ELR (cell line): ENCODE measurements at places on chromosomes 6 and 20.

- DNase-seq, result no peak
Measured at GRCh38 chr6:109449064-109449794, 6.3 kb downstream of the MICAL1 start.

DNA sequence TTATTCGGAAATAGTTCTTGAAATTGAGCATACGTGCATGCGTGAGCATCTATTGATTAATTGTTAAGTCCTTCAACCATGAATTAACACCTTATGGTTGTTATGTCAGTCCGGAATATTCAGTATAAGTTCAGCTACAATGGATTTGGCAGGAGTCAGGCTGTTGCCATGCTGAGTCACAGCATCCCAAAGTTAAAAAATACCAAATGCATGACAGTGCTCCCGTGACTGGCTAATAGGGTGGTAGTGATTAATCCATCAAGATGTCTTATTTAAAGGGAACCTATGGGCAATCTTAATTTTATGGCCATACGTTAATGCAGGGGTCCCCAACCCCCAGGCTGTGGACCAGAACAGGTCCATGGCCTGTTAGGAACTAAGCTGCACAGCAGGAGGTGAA is 10.5 kb downstream of the RAE1 start:
- DNase-seq, result peak; percentile 94

- DNase-seq, result no peak
Measured at GRCh38 chr6:148758492-148758891, 11.7 kb downstream of the UST start.

DNA sequence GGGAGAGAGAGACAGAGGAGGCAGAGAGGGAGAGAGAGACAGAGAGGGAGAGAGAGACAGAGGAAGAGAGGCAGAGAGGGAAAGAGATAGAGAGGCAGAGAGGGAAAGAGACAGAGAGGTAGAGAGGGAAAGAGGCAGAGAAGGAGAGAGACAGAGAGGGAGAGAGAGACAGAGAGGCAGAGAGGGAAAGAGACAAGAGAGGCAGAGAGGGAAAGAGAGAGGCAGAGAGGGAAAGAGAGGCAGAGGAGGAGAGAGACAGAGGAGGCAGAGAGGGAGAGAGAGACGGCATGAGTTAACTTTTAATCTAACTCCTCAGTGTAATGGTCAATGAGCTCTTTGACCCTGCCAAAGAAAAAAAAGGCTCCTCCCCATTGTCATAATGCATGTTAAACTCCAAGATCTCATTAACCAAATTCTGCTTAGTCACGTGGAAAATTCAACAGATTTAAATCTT is 7.1 kb downstream of the ELOVL2 start:
- no peak for DNase-seq

DNA sequence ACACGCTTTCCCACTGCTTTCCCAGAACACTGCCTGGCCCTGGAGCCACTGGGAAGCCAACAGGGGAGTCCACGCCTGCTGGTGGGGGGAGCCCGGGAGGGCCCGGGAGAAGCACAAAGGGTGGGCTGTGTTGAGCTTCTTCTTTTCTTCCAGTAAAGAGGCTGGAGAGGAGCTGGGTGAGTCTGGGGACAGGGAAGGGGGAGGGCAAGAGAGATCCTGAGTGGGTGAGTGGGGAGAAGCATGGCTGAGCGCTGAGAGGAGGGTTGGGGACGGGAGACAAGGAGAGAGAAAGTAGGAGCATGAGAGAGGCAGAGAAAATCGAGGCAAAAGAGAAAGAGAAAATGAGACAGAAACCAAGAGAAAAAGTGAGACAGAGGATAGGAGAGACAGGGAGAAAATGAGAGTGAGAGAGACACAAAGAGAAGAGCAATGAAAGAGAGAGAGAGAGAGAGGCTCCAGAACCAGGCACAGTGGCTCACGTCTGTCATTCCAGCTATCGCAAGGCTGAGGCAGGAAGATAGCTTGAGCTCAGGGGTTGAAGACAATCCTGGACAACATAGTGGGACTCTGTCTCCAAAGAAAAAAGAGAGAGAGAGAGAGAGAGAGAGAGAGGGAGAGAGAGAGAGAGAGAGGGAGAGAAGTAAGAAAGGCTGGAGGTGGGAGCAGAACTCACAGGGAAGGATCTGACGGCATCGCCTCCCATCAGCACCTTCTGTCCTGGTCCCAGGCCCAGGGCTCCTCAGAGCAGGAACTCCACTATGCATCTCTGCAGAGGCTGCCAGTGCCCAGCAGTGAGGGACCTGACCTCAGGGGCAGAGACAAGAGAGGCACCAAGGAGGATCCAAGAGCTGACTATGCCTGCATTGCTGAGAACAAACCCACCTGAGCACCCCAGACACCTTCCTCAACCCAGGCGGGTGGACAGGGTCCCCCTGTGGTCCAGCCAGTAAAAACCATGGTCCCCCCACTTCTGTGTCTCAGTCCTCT is 2.0 kb downstream of the LST1 start:
- DNase-seq, result no peak

DNA sequence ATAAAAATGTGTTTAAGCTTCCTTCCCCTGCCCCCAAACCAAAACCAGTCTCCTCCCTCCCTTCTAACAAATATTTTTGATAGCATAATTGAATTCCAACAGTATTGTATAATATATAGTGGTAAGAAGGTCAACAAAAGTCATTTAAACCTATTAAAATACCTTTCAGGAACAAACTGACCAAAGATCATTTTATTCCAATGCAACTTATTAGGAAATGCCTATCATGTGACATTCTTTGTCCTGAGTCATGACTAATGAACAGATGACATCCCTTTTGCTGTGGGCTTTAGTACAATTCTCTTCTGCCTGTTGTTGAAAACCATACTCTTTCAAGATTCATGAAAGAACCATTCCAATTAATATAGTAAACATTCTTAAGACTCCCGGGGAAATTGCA is 51.5 kb upstream of the TRAF3IP2 start:
- DNase-seq, result peak; percentile 69

GRCh38 chr6:144796070-144796469 is 510.9 kb downstream of the UTRN start:
- DNase-seq, result no peak

DNA sequence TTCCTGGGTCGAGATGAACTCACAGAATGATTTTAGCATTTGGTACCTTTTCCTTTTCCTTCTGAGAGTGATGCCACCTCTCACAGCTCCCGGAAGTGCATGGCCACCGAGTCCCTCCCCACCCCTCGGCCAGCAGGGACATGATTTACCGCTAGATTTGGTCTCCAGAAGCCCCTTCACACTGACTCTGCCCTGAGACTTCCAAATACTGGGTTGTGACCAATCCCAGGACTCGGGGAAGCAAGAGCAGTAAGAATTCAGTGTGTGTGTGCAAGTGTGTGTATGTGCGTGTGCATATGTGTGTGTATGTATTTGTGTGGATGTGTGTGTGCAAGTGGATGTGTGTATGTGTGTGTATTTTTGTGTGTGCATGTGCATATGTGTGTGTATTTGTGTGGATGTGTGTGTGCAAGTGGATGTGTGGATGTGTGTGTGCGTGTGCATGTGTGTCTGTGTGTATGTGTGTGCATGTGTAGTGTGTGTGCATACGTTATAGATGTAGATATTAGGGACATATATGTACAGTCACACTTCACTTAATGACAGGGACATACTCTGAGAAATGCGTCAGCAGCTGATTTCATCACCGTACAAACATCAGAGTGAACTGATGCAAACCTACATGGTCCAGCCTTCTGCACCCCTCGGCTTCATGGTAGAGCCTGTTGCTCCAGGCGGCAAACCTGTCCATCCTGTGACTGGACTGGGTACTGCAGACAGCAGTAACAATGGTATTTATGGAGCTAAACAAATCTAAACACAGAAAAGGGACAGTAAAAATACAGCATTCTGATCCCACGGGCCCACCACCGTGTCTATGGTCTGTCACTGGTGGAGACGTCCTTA is 374.5 kb downstream of the TAF4 start:
- no peak for DNase-seq

DNA sequence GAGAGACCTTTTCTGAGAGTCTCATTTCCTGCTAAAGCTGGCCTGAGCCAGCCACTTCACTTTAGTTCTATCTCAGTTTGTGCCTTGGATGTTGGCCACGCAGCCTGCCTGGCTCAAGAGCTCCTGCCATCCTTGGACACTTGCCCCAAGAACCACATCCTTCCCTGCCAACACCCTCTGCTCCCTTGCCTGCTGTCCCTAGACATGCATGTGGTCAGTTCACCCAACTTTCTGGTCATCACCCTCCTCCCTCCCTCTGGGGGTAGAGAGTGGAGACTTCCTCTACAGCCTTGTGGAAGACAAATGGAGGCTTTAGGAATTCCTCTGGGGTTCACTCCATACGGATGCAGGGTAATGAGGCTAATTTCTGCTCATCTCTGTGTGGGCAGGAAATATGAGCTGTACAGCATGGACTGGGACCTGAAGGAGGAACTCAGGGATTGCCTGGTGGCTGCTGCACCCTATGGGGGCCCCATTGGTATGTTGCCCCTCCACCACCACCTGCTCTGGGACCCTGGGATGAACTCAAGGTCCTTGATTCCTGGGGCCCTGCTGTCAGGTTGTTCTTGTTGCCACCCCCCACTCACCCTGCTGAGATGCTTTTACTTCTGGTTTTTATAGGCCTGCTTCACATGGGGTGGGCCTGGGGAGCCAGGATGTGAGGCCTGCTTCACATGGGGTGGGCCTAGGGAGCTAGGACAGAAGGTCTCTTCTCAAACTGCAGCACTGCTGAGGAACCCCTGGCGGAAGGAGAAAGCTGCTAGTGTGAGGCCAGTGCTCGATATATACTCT is 13.8 kb upstream of the PTPRA start:
- no peak for DNase-seq

DNA sequence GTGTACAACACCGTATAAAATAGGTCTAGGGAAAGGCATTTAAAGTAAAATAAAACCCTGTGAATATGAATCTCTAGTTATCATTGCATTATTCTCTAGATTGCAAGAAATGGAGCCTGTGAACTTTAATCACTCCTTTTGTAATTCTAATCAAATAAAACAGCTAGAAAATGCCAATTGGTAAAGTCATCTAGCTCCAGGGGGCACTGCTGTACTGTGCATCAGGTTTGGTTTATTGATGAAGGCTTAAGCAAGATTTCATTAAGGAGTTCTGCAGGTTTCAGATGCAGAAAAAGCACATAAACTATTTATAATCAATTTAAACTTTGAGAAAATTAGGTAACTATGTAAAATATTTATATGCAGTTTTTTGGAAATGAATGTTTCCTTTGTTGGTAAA is 645.0 kb downstream of the PHF3 start:
- peak; percentile 1 for DNase-seq

GRCh38 chr20:61067221-61067620 is 184.8 kb upstream of the CDH4 start:
- DNase-seq, result no peak

- DNase-seq, result no peak
Measured at GRCh38 chr6:81762606-81763005, 10.1 kb upstream of the TENT5A start.

DNA sequence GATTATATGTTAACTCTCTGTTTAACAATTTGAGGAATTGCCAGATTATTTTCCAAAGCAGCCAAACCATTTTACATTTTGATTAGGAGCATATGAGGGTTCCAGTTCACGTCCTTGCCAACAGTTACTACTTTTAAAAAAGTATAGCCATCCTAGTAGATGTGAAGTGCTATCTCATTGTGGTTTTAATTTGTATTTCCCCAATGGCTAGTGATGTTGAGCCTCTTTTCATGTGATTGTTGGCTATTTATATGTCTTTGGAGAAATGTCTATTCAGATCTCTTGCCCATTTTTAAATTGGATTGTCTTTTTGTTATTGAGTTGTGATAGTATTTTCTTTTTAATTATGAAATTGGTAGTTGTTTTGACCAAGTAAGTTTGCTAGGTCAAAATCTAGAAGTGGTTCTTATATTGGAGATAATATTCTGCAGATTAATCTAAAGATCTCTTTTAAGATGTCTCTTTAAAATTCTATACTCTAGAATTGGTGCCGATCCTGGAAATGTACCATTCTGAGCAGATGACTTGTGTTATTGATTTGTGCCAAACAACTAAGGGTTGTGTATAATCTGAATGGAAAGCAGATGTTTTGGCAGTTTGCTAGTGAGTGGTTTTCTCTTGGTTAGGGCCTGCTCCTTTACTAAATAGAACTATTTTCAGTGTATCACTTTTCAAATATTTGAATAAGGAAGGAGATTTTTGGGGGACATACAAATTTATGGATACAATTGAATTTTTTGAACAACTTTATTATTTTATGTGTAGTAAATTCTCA is 99.5 kb downstream of the CDKAL1 start:
- no peak for DNase-seq

- no peak for DNase-seq
Measured at GRCh38 chr6:372336-372911, 19.1 kb upstream of the IRF4 start.

DNA sequence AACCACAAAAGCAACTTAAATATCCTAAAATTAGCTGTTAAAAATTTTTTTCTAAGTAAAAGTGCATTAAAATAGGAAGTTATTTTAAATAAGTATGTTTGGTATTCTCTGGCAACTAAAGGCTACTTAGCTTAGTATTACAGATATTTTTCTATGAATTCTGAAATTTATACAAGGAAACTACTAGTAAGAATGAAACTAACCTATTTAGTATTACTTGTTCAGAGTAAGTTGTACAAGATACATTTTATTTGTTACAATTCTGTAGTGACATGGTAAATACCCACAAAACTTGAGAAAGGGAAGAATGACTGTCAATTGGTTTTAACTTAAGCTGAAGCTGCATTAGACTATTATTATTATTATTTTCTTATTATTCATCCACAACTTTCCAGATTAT is 6.5 kb downstream of the PHIP start:
- DNase-seq, result no peak

- DNase-seq, result no peak
Measured at GRCh38 chr20:44065401-44066340, 121.3 kb downstream of the JPH2 start.

GRCh38 chr6:125312478-125312877 is 10.7 kb upstream of the HDDC2 start:
- no peak for DNase-seq

GRCh38 chr20:4435225-4435624 is 286.5 kb upstream of the PRND start:
- DNase-seq, result peak; percentile 22

DNA sequence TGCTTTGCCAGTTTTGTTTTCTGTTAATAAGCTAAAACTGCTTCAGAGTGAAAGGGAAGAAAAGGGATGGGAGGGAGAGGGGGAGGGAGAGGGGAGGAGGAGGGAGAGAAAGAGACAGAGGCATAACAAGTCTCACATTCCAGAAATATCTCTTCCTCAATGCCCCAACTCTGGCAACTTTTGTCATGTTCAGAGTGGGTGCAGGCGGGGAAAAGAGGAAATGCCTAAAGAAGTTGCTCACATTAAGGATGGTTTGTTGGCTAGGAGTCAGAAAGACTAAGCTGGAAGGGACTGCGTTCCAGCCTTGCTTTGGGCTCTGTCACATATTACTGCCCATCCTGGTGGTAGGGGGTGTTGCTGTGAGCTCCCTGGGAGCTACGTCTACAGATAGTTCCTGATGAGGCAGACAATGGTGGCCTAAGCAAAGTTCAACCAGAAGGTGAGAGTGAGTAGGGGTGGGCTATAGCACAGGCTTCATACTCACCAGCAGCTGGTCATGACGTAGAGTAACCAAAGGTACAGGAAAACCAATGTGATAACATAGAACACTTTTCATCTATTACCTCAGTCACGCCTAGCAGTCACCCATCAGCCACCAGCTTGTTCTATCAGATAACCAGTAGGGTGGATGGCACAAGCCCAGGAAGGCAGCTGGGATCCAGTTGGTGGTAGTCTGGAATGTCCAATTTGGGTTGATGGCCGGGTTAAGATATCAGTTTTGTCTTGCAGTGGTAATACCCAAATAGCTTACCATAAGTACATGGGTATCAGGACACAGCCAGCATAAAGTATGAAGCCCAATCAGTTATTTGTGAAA is 2.1 kb downstream of the TSPYL4 start:
- DNase-seq, result peak; percentile 77
